ENCODE measurements at places on chromosomes 1 and 21.
A peak's percentile ranks its signal among the peaks of the same experiment; 100 is the strongest.

DNA sequence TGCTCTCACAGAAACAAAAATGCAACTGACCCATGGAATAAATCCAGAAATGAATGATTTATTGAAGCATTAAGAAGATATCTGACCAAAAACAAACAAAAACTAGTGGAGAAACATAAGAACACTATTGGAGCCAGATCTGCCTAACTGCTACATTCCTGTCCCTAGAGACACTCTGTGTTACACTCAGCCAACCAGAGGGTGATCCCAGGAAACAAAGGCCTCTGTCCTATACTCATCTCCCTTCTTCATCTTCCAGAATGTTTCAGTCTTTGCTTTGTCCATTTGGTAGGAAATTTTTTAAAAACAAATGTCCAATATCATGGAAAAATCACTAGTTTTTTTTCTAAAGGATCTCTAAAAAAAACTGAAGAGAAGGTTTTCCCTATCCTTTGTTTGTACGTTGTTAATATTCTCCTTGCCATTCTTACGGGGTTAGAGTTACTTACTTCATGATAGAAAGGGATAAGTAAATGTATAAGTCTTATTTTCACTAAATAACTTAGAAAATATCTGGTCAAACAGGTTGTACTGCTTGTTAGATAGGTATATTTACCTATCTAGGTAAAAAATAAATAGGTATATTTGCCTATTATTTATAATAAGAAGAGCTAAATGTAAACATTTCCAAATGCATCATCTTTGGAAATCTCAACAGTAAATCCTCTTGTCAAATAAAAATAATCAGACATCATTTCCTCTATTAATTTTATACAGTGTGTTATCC is 59.1 kb downstream of the NME7 start:
- no peak for DNase-seq

GRCh38 chr1:50436489-50436888 is 13.2 kb upstream of the DMRTA2 start:
- no peak for DNase-seq

DNA sequence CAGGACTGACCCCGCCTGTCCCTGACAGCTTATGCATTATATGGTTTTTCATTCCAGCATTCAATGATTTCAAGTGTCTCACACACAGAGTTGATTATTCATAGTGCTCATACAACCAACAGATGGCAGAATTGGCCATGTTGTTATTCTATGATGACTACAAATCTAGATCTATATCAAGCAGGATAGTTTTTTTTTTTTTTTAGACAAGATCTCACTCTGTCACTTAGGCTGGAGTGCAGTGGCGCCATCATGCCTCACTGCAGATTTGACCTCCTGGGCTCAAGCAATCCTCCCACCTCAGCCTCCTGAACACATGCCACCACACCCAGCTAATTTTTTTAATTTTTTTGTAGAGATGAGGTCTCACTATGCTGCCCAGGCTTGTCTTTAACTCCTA is 40.1 kb upstream of the LRRC8D start:
- peak; percentile 32 for DNase-seq

- no peak for DNase-seq
These were observed 101.8 kb downstream of the TMEM53 start for GRCh38 chr1:44572572-44572879.

GRCh38 chr1:35475356-35475755 is 81.8 kb downstream of the KIAA0319L start:
- no peak for DNase-seq

Measured in SW 1271 (cell line).